Mammary epithelial cell (primary cell): ENCODE measurements at places on chromosomes 5 and 9. TPM values are rescaled to one million over a fixed set of nuclear protein-coding genes. Genes with fewer than 3 reads are reported as not detected.

GRCh38 chr5:175517824-175518450 lies 39.6 kb downstream of the SFXN1 start:
- DNase-seq: peak; percentile 73

The SPAG8 gene
- 0.83 TPM for total RNA-seq

The KCNIP1 gene
- not detected for total RNA-seq

GRCh38 chr9:83920469-83920926 lies 734 bp downstream of the KIF27 start:
- peak; percentile 63 for DNase-seq

DNA sequence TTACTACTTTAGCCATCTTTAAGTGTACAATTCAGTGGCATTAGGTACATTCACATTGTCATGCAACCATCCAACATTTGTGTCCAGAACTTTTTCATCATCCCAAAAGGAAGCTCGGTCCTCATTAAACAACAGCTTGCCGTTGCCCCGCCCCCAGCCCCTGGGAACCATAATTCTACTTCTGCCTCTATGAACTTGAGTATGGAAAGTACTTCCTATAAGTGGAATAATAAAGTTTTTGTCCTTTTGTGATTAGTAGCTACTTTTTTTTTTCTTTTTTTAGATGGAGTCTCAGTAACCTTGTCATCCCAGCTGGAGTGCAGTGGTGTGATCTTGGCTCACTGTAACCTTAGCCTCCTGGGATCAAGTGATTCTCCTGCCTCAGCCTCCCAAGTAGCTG lies 5.0 kb downstream of the GBGT1 start:
- DNase-seq: no peak

DNA sequence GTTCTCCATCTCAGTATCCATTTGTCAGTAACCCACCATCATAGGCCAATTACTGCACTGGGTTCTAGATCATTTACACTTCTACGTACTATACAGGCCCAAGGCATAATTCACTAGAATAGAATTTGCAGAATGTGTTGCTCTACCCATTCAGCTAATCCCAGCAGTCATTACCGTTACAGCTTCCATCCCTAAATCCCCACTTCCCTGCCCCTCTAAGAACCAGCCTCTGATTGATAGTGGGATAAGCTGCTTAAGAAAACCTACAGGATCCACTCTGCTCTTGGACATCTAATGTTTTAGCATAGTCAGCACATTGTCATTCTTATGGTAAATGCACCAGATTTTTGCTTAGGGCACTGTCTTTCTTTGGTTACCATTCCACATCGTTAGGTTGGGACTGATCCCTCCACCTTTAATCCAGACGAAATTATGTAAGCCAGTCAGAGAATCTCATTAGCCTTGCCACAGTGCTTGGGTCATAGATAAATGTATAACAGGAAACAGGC lies 39.3 kb upstream of the CHD1 start:
- DNase-seq: no peak

- no peak for DNase-seq
Observed at GRCh38 chr9:126367139-126367538, 40.5 kb downstream of the MVB12B start.

The CEP72 gene
- total RNA-seq: 3.5 TPM

GRCh38 chr9:69168709-69169217 lies 5.3 kb upstream of the TJP2 start:
- peak; percentile 95 for DNase-seq

- DNase-seq: no peak
Observed at GRCh38 chr9:32334916-32335895, 49.2 kb upstream of the ACO1 start.

- peak; percentile 70 for DNase-seq
Observed at GRCh38 chr9:122383992-122384461, 13.2 kb downstream of the PTGS1 start.

The SLCO6A1 gene
- total RNA-seq: not detected in 2 replicates

DNA sequence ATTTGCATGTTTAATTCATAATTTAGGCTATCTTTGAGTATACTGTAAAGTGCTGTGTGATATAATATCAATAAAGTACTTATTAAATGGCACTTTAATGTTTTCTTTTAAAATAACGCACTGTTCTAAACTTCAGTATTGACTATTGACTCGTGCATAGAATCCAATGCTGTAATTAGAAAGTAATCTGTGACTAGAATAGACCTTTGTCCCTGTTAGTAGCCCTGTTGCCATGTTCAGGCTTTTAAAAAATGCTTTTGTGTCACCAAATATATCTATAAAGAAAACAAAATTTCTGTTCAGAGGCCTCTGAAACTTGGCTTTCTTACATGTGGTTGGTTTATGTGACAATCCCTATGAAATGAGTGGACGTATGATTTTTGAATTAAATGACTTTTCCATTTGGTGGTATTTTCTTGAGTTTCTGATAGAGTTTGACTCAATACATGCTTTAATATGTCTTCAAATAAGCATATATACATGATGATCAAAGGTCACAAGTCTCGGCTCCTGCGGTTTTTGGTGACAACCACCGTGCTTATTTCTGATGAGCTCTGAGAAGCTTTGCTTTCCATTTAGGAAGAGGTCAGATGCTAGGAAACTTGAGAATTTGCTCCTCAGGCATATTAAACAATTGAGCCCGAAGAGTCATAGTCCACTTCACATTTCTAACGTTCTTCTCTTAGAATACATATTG lies 174.7 kb downstream of the NR3C1 start:
- no peak for DNase-seq

DNA sequence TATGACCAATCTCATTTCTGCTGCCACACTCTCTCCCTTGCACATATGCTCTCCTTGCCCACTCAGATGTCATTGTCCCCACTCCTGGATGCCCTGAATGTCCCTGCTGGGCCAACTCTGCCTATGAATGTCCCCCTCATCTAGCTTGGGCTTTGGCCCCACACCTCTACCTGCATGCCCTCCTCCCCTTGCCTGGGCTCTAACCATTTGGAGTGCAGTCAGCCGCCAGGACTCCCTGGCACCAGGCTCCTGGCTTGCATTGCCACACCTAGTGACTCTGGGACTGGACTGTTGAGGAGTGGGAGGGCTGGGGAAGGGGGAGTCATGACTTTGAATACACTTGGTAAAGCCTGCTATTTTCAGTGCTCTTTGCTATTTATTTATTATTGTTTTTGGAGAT lies 41.6 kb upstream of the POMT1 start:
- DNase-seq: no peak

GRCh38 chr5:156009583-156009982 lies 317.4 kb upstream of the SGCD start:
- no peak for DNase-seq

DNA sequence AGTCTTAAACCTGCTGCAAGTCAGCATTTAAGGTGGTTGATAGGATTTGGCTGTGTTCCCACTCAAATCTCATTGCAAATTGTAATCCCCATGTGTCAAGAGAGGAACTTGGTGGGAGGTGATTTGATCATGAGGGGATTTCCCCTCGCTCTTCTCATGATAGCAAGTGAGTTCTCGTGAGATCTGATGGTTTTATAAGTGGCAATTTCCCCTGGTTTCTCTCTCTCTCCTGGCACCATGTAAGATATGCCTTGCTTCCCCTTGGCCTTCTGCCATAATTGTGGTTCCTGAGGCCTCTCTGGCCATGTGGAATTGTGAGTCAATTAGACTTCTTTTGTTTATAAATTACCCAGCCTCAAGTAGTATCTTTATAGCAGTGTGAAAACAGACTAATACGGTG lies 84.3 kb upstream of the SMC2 start:
- DNase-seq: peak; percentile 61

The CXCL14 gene
- total RNA-seq: 3.9 and 7.2 TPM in 2 replicates

The TAF11L5 gene
- total RNA-seq: not detected in 2 replicates

DNA sequence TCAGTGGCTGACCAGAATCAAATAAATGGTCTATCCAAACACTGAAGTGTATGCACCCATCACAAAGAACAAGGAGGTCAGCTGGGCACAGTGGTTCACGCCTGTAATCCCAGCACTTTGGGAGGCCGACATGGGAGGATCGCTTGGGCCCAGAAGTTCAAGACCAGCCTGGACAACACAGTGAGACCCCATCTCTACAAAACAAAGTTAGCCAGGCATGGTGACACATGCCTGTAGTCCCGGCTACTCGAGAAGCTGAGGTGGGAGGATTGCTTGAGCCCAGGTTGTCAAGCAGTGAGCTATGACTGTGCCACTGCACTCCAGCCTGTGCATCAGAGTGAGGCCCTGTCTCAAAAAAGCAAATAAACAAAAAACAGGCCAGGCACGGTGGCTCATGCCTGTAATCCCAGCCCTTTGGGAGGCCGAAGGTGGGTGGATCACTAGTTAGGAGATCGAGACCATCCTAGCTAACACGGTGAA lies 40.5 kb downstream of the SEMA4D start:
- DNase-seq: no peak

GRCh38 chr5:160640406-160640805 lies 211.6 kb downstream of the ATP10B start:
- no peak for DNase-seq

GRCh38 chr5:6302075-6302474 lies 76.3 kb downstream of the MED10 start:
- no peak for DNase-seq

DNA sequence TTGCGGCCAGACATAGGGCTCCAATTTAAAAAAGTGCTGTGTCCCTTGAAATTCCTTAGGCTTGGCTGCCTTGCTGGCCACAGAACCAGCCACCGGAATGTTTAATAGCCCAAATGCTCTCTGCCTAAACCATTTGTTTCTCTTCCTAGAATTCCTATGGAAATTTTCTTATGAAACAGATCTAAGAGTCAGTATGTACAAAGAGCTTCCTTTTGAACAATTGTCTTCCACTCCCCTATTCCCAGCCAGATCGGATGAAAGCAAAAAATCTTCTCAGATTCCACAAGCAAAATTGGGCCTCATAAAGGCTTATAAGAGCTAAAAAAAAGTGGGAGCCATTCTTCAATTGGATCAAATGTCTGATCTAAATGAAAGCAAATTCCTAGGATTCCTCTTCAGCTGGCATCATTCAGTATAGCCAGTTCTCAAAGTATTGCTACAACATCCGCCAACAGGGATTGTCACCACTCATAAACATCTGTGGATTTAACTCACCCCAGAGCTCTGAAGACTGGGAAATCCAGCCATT lies 104.3 kb downstream of the CEMIP2 start:
- DNase-seq: no peak

GRCh38 chr9:128625391-128626146 lies 31.1 kb downstream of the DYNC2I2 start:
- no peak for DNase-seq

The TMEM252 gene
- total RNA-seq: not detected

The AK8 gene
- total RNA-seq: 1.1 and 1.9 TPM in 2 replicates

The F12 gene
- 4.0 and 4.3 TPM in 2 replicates for total RNA-seq

DNA sequence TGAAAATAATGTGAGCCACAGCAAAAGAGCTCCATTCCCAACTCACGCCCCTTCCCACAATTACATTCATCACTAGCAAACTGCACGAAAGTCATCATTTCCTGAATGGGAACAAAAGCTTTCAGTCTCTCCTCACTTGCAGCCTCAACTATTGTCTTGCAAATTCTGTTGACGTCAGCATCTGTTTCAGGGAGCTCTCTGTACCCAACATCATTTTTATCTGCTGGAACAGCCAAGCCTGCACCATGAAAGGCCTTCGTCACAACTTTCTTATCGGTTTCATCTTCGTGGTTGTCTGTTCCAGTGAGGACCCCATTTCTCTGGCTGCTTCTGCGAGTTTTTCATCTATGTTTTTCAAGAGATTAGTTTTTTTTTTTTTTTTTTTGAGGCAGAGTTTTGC lies 14.3 kb upstream of the RNF130 start:
- DNase-seq: no peak

GRCh38 chr5:18968966-18969365 lies 1019.0 kb downstream of the CDH18 start:
- peak; percentile 54 for DNase-seq

The RNF224 gene
- not detected for total RNA-seq

GRCh38 chr9:98471185-98471584 lies 215.7 kb upstream of the TBC1D2 start:
- DNase-seq: no peak

GRCh38 chr5:134125039-134126015 lies 10.8 kb downstream of the TCF7 start:
- peak; percentile 83 for DNase-seq
